ENCODE measurements at places on chromosomes 7 and 10.

DNA sequence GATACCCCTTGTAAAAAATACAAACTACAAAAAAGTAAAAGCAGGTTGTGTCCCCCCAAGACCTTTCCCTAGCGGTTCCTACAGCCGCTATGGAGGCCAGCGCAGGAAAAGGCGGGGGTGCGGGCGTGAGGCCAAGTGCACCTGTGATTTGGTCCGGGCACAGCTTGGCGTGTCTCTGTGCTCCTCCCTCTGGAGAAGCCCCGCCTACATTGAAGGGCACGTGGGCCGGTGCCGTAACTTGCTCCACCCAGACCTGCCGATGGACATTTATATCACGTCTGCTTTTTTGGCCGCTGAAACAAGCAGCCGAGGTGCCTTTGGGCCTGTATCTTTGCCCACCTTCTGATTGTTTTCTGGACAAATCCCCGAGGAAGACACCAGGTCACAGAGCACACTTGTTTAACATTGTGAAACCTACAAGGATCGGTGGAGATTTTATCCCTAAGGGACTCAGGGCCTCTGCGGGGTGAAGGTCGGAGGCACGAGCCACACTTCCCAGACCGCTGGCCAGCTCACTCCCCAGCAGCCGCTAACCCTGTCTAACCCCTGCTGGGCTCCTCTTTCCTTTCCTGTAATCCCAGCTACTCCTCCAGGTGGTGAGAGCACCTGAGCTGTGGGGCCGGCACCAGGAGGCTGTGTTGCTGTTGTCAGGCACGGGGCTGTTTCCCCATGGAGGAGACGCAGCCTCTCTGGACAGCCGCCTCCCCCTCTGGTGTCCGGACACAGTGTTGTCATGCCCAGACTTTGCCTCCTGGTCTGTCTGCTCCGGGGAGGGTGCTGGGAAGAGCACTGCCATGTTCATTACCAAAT is 18.8 kb upstream of the INPP5A start:
- no peaks in the 10 kb centered on the region for H3K36me3 ChIP-seq
- H3K27me3 ChIP-seq = peaks cover 41% of the 10 kb centered on the region
- H3K27ac ChIP-seq = peak overlapping the region; percentile 69

- no peak for DNase-seq
- no peaks in the 10 kb centered on the region for H3K36me3 ChIP-seq
- no peak overlapping the region for H3K4me3 ChIP-seq
- no peak overlapping the region for H3K27ac ChIP-seq
- no peaks in the 10 kb centered on the region for H3K27me3 ChIP-seq
- H3K4me1 ChIP-seq = no peaks in the 10 kb centered on the region
Observed at GRCh38 chr10:30241422-30242110, 107.5 kb downstream of the MTPAP start.

- no peak for DNase-seq
- peak overlapping the region; percentile 88 for H3K4me3 ChIP-seq
- peak overlapping the region; percentile 98 for H3K27ac ChIP-seq
- H3K4me1 ChIP-seq = peaks cover 36% of the 10 kb centered on the region
- H3K27me3 ChIP-seq = no peaks in the 10 kb centered on the region
Observed at GRCh38 chr7:148697256-148698006, 1.3 kb upstream of the CUL1 start.

GRCh38 chr7:111535142-111535870 is 27.0 kb downstream of the IMMP2L start:
- no peaks in the 10 kb centered on the region for H3K27me3 ChIP-seq
- no peaks in the 10 kb centered on the region for H3K36me3 ChIP-seq
- no peak overlapping the region for H3K4me3 ChIP-seq
- H3K4me1 ChIP-seq = peaks cover 2% of the 10 kb centered on the region
- DNase-seq = no peak

GRCh38 chr10:69874449-69874848 is 72.7 kb downstream of the COL13A1 start:
- no peak overlapping the region for H3K4me3 ChIP-seq
- H3K27me3 ChIP-seq = peaks cover 1% of the 10 kb centered on the region
- DNase-seq = no peak
- peaks cover 5% of the 10 kb centered on the region for H3K4me1 ChIP-seq
- no peaks in the 10 kb centered on the region for H3K36me3 ChIP-seq

DNA sequence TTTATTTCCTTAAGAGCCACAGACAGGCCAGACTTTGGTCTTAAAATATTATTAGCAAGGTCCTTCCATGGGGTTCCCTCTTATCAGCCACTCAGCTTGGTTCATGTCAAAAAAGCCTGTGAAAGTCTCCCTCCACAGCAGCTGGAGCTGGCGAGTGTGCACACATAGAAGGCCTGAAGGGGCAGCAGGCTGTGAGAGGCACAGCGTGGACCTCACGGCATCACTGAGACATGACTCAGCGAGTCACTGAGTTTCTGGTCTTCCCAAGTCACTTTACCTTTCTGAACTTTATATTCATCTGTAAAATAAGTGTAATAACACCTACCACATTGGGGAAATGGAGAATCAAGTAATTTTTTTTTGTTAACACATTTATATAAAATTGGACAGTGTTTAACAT is 8.7 kb downstream of the TAF3 start:
- no peaks in the 10 kb centered on the region for H3K4me1 ChIP-seq
- no peaks in the 10 kb centered on the region for H3K27me3 ChIP-seq
- H3K4me3 ChIP-seq = no peak overlapping the region
- no peak for DNase-seq
- peaks cover 24% of the 10 kb centered on the region for H3K36me3 ChIP-seq

- no peak overlapping the region for H3K27ac ChIP-seq
- no peak for DNase-seq
- no peak overlapping the region for H3K4me3 ChIP-seq
- H3K36me3 ChIP-seq = peaks cover 9% of the 10 kb centered on the region
Observed at GRCh38 chr7:43621729-43622448, 39.0 kb downstream of the STK17A start.

DNA sequence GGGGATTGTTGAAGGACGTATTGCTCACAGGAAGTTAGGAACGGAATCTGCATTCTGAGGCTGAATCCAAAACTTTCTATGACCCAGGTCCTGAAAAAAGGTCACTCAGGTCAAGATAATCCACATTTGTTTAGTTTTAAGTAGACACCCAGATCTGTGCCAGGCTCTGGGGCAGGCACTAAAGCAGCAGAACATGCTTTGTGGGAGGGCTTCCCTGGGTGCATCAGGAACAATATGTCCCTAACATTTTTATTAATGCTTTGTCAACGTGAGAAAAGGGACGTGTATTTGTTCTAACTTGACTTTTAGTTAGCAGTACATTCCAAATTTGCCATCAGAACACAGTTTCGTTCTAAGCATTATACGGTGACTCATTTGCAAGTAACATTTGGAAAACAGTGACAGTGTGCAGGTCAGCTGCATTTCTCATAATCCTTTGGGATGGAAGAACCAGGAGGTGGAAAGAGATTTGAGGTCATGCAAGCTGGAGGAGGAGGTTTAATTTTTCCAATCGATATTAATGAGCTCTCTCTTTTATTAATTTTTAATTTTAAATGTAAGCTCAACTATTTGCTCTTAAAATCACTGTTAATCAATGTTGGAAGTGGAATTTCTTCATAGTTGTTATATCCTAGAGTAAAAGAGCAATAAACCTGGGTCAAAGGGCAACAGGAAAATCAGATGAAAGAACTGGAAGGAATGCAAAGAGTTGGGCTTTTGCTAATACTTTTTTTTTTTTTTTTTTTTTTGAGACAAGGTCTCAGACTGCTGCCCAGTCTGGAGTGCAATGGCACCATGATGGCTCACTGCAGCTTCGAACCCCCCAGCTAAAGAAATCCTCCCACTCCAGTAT is 35.0 kb downstream of the TAS2R41 start:
- H3K4me1 ChIP-seq = no peaks in the 10 kb centered on the region
- H3K4me3 ChIP-seq = no peak overlapping the region
- H3K36me3 ChIP-seq = no peaks in the 10 kb centered on the region
- DNase-seq = no peak

- peak; percentile 34 for DNase-seq
- no peak overlapping the region for H3K27ac ChIP-seq
- H3K27me3 ChIP-seq = no peaks in the 10 kb centered on the region
- no peaks in the 10 kb centered on the region for H3K36me3 ChIP-seq
- H3K4me3 ChIP-seq = no peak overlapping the region
- no peaks in the 10 kb centered on the region for H3K4me1 ChIP-seq
Observed at GRCh38 chr7:12518920-12519681, 51.4 kb upstream of the SCIN start.

DNA sequence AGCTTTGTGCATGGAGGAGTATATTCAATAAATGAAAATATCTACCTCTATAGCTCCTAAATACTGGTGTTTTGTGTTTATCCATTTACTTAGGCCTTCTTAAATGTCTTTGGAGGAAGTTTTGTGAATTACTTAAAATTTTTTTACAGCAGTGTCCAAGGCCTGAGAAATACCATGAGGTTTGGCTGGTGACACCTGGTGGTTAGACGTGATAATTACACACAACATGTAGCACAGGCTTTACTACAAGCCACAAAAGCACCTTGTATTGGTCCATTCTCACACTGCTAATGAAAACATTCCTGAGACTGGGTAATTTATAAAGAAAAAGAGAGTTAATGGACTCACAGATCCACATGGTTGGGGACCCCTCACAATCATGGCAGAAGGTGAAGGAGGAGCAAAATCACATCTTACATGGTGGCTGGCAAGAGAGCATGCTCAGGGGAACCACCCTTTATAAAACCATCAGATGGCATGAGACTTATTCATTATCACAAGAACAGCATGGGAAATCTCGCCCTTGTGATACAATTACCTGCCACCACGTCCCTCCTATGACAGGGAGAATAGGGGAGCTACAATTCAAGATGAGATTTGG is 20.6 kb downstream of the HYAL4 start:
- H3K36me3 ChIP-seq = no peaks in the 10 kb centered on the region
- no peaks in the 10 kb centered on the region for H3K4me1 ChIP-seq
- no peak overlapping the region for H3K4me3 ChIP-seq

DNA sequence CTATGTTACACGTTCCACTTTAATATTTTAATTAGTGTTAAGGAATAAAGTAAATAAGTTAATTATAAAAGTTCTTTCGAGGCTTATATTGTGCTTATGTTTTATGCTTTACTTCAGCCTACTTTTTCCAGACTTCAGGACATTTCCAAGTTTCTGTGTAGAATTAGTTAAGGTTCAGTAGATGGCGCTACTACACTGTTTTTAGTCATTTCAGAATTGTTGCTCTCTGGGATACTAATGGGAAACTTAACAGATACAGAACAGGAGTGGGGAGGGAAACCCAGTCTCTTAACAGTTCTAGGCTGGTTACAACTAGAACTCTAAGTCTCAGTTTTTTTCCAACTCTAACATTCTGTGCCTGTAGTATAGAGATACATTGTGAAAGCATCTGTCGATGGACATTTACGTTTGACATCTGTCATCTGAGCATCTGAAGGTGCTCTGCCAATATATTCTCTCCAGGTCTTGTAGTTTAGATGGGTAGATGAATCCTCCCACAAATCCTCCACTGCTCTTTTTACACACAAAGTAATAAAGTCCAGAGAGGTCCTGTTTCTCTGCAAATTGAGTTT is 56.8 kb upstream of the FAM171A1 start:
- H3K27ac ChIP-seq = no peak overlapping the region
- H3K4me3 ChIP-seq = no peak overlapping the region
- peak; percentile 41 for DNase-seq
- no peaks in the 10 kb centered on the region for H3K36me3 ChIP-seq
- H3K27me3 ChIP-seq = no peaks in the 10 kb centered on the region

DNA sequence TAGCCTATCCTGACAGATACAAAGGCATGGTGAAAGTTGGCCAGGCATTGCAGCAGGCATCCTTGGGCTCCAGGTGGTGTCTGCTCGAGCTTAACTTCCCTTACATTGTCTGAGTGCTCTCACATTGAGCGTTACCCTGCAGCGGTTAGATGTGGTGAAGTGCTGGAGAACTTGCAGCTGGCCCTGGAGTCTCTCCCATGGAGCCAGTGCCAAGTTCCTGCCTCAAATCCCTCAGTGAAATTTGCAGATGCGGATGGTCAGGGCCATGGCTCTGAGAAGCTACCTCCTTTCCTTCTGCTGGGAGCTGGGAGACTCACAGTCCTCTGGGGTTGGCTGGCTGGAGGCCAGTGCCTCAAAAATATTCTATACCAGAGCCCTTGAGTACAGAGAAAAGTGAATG is 3.3 kb upstream of the ZNF746 start:
- H3K36me3 ChIP-seq = no peaks in the 10 kb centered on the region
- H3K4me1 ChIP-seq = peaks cover 4% of the 10 kb centered on the region

- peaks cover 55% of the 10 kb centered on the region for H3K27me3 ChIP-seq
- no peak overlapping the region for H3K27ac ChIP-seq
- no peaks in the 10 kb centered on the region for H3K36me3 ChIP-seq
Observed at GRCh38 chr7:44325811-44326241, 432 bp upstream of the CAMK2B start.

- peaks cover 6% of the 10 kb centered on the region for H3K36me3 ChIP-seq
- H3K4me1 ChIP-seq = peaks cover 65% of the 10 kb centered on the region
- no peak overlapping the region for H3K4me3 ChIP-seq
- H3K27me3 ChIP-seq = no peaks in the 10 kb centered on the region
- DNase-seq = peak; percentile 14
Observed at GRCh38 chr7:128004623-128005022, 26.6 kb downstream of the LRRC4 start.

GRCh38 chr7:28885771-28886170 is 72.4 kb downstream of the TRIL start:
- DNase-seq = no peak
- H3K27ac ChIP-seq = no peak overlapping the region
- no peaks in the 10 kb centered on the region for H3K36me3 ChIP-seq
- H3K4me3 ChIP-seq = no peak overlapping the region
- H3K4me1 ChIP-seq = peaks cover 11% of the 10 kb centered on the region

DNA sequence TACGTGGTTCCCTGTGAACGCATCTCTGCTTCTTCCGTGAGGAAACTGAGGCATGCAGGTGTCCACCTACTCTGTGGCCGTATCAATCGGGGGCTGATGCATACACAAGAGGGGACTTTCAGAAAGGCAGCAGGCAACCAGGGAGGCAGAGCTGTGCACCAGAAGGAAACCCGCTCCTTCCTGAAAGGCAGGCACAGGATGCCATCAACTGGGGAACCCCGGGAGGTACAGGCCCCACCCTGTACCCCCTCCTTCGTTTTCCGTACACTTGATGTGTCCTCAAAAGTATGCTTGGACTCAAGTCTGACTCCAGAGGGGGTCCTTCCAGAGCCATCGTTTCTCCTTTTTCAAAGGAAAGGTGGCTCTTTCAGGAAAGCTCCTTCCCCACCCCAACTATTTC is 59.5 kb downstream of the ASB13 start:
- H3K36me3 ChIP-seq = no peaks in the 10 kb centered on the region
- H3K4me1 ChIP-seq = peaks cover 81% of the 10 kb centered on the region
- H3K4me3 ChIP-seq = no peak overlapping the region

GRCh38 chr10:14601872-14602725 is 172.6 kb downstream of the FAM107B start:
- DNase-seq = peak; percentile 72
- no peak overlapping the region for H3K27ac ChIP-seq
- H3K4me1 ChIP-seq = peaks cover 64% of the 10 kb centered on the region
- peak overlapping the region; percentile 82 for H3K4me3 ChIP-seq
- peaks cover 3% of the 10 kb centered on the region for H3K36me3 ChIP-seq
- H3K27me3 ChIP-seq = no peaks in the 10 kb centered on the region

GRCh38 chr10:119333146-119333792 is 125.9 kb downstream of the GRK5 start:
- H3K4me1 ChIP-seq = peaks cover 6% of the 10 kb centered on the region
- peaks cover 12% of the 10 kb centered on the region for H3K36me3 ChIP-seq
- DNase-seq = no peak
- no peak overlapping the region for H3K27ac ChIP-seq
- H3K27me3 ChIP-seq = no peaks in the 10 kb centered on the region
- no peak overlapping the region for H3K4me3 ChIP-seq

- H3K4me1 ChIP-seq = peaks cover 8% of the 10 kb centered on the region
- DNase-seq = no peak
- H3K36me3 ChIP-seq = peaks cover 4% of the 10 kb centered on the region
- H3K4me3 ChIP-seq = no peak overlapping the region
- H3K27ac ChIP-seq = no peak overlapping the region
Observed at GRCh38 chr10:50585921-50586739, 37.6 kb downstream of the SGMS1 start.

- H3K36me3 ChIP-seq = no peaks in the 10 kb centered on the region
- H3K27me3 ChIP-seq = peaks cover 87% of the 10 kb centered on the region
- H3K27ac ChIP-seq = no peak overlapping the region
- peaks cover 29% of the 10 kb centered on the region for H3K4me1 ChIP-seq
- no peak overlapping the region for H3K4me3 ChIP-seq
Observed at GRCh38 chr10:132524443-132525285, 12.9 kb upstream of the INPP5A start.

Measured in HepG2 (cell line).